Stimulated activated CD4-positive, alpha-beta T cell treated with anti-CD3 and anti-CD28 coated beads, TNF-alpha, amount 100 ng/mL, for 24 hours (primary cell): ENCODE measurements at places on chromosomes 5 and 9.

DNA sequence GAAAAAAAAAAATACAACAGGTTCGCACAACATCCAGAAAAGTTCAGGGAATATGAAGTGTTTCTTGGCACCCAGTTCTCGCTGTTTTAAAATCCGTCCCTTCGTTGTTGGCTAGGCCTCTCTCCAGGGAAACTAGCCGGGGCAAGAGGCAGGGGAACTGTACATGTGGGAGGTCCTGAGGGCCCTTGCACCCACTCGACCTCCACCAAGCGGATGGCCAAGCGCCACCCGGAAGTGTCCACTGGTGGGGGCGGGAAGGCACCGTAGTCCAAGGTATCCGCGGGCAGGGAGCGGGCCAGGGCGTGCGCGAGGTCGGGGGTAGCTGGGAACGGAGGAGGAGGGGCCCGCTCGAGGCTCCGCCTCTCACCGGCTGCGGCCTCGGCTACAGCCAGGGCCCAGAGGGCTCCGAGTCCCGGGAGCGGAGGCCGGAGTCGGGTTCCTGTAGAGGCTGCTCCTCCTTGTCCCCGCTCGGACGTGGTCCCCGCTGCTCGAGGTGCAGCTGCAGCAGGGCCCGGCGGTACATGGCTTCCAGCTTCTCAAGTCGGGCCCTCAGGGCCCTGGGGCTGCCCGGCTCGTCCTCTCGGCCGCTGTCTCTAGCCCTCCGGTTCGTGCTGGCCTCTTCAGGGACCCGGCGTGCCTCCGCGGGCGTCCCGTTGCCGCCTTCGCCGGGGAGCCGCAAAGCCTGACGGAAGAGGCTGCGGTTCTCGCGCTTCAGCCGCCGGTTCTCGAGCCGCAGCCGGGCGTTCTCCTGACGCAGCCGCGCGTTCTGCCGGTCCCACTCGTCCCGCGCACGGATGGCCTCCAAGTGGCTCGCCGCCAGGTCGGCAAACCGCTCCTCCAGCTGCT, 720 bp downstream of the TUSC1 start:
- DNase-seq, result peak; percentile 3

DNA sequence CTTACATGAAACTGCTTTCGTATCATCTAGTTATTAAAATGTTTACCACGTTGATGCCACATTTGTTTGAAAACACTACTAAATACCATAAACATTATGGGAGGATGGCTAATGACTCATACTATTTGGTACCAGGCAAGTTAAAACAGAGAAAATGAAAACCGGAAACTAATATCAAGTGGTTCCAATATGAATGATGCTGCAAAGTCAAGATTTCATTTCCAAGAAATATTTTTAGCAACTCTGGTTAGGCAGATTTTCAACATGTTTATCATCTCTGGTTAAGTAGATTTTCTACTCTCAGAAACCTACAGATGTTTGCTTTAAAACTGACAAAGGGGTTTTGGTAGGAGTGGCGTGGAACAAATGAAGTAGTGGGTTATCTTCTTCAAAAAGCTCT, 4.9 kb upstream of the F2R start:
- DNase-seq, result no peak

DNA sequence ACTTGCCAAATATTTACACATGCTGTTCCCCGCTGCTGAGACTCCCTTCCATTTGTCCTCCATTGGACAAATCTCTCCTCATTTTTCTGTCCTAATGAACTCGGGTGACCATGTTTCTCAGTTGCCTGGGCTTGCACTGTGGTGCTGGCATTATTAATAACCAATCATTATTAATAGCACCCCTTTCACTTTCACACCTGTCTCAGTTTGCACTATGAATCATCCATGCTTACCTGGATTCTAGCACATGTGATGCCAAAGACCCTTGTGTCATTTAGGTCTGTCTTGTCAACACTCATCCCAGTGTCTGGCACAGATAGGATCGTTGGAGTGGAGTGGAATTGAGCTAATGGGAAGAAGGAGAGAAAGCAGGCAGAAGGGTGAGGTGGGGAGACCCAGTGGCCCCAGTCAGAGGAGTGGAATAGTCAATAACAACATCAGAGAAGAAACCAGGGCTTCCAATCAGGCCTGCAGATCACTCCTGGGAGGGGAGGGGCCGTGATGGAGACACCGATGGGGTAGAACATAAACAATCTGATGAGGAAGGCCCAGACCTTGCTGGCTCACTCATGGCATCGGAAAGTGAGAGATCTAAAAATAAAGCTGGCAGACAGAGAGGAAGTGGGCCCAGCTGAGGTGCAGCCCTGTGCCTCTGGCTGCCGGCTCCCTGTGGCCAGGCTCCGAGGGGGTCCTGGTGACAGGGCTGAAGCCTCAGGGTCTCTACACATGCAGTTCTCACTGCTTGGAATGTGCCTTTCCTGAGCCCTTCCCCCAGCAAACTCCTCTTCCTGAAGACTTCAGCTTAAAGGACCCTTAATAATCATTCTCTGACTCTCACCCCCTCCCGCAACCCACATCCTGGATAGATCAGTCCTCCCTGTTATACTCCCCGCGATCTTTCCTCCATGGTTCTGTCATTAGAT, 33.5 kb upstream of the CRB2 start:
- DNase-seq, result peak; percentile 51

GRCh38 chr9:69831611-69832010, 11.0 kb downstream of the CFAP95 start:
- DNase-seq, result no peak

DNA sequence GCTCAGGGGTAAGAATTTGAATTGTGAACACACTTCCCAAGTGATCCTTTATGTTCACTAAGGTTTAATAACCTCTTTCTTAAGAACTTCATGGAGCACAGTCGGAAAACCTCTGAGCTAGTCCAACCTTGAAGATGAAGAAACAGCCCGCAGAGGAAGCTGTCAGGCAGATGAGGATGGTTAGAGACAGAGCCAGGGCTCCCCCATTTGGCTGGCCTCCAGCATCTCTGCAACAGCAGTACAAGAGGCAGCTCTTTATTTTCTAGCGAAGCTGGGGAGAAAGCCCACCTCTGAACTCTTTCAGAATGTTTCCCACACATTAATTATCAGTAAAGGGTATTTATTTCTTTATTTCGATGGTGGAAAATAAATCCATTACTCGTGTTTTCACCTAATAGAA, 350.8 kb downstream of the DMRT2 start:
- DNase-seq, result no peak

DNA sequence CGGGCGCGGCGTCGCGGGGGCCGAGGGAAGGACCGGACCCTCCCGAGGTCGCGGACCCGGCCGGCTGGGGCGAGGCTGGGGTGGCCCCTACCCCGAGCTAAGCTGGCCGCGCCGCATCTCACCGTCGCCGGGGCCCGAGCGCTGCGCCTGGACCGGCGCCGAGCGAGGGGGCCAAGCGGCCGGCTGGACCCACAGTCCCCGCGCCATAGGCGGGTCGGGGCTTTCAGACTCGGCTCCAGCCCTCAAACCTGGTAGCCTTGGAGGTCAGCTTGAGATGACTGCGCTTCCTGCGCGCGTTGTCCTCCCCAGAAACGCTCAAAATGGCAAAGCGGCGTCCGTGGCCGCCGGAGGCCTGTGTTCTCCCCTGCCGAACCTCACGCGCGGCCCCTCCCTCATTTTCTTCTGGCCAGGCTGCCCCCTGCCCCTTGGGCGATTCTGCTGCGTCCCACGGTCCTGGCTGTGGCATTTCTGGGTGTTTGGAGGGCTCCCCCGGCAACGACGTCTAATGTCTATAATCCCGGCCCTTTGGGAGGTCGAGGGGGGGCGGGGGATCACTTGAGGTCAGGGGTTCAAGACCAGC, 8.7 kb upstream of the GRIN1 start:
- no peak for DNase-seq

DNA sequence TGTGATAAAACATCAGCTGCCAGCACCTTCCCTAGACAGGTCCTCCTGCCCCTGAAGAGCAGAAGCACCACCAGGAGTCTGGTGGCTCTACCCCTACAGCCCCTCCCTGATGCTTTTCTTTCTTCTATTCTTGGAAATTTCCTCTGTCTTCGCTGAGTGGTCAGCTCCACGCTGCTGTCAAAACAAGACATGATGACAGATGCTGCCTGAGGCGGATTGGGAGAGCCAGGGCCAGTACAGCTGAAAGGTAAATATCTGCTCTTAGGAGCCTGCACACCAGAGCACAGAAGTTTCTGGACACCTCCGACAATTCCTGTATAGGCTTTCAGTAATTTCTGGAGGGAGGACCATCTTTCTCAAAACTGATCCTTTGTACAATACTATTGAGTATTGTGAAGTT, 4.7 kb upstream of the OR1Q1 start:
- no peak for DNase-seq

- DNase-seq, result no peak
Observed at GRCh38 chr5:78565395-78565794, 83.2 kb downstream of the LHFPL2 start.

GRCh38 chr9:91755761-91756509, 194.1 kb downstream of the ROR2 start:
- no peak for DNase-seq

DNA sequence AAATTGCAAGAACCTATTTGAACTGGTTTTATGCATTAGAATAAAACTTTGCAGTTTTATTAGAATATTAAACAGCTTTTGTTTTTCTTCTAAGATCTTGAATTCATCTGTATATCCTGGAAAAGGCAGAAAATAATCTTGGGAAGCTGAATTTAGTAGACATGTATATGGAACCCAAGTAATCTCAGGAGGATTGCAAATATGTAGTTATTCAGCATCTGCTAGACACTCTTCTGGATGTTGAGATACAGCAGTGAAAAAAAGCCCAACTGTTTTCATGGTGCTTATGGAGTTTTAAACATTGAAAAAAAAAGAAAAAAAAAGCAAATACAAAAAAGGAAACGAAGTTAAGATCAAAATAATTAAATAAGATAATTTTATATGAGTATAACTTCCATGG, 922.2 kb upstream of the SEMA6A start:
- no peak for DNase-seq

DNA sequence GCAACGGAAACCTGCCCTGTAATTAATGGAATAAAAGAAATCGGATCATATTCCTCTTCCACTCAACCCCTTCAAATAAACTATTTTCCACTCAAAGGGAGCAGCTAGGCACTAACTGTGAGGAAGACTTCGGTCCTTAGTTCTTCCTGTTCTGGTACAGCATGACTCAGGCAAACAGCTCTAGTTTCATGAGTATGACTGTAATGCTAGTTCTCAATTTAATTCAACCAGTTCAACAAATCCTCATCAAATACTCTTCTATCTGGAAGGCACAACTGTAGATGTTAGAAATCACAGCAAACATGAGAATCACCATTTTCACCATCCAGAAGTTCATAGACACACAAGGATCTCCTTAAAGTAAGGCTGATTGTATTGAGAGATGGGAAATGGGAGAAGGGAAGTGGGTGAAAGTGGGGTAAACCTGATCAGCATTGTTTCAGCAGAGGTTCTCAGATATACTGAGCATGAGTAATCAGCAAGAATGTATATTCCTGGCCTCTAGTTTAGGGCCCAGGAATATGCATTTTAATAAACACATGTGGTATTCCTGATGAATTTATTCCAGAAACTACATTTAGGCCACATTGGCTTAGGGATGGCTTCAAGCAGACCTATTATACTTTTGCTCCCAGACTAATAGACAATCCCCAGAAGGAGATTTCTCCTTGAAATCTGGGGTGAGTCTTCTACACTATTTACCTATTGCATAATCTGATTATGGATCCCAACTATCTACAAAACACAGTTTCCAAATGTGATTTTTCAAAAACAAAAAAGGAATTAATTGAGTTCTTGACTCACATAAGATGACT, 141.1 kb upstream of the SLC12A2 start:
- DNase-seq, result no peak

- no peak for DNase-seq
Observed at GRCh38 chr5:102759289-102759688, 4.2 kb downstream of the PAM start.
